COR-L47 (cell line): ENCODE measurements at places on chromosomes 12 and 14.

DNA sequence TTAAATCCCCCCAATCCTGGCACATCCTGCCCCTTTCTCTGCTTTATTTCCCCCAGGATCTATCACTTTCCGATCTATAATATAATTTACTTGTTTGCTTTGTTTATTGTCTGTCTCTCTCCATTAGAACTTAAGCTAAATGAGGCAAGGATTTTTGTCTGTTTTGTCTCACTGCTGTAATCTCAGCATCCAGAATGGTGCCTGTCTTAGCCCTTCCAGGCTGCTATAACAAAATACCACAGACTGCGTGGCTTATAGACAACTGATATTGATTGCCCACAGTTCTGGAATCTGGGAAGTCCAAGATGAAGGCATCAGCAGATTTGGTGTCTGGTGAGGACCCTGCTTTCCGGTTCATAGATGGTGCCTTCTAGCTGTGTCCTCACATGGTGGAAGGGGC lies 65.2 kb downstream of the VWF start:
- DNase-seq, result no peak

DNA sequence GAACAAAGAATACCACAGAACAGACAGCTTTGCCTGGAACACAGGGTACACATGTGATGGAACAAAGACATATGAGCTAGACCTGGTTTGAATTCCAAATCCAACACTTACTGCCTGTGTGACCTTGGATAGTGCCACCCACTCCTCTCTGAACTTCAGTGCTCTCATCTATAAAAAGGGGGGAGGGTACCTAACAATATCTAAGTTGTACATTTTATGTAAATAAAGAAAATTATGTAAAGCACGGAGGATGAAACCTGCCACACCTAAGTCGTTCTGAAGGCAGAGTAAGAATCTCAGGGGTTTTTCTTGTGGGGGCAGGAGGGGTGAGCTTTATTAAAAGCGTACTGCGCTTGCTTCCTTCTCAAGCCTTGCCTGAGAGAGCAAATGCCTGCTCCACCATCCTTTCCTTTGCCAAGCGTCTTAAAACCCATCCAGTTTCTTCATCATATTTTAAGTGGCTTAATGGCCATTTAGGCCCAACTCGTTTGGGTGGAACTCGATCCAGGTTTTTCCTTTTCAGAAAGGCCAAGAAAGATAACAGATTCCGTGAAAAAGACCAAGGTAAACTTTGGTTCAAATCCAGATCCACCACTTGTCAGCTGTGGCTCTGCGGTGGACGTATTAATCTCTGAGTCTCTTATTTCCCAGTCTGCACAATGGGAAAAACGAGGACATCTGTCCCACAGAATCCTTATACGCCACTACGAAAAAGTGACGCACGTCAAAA lies 946 bp downstream of the DDX24 start:
- DNase-seq, result no peak

- DNase-seq, result no peak
These were observed 262.5 kb downstream of the FOXG1 start for GRCh38 chr14:29028973-29029582.

GRCh38 chr12:99915251-99916082 lies 69.3 kb downstream of the ANKS1B start:
- no peak for DNase-seq

DNA sequence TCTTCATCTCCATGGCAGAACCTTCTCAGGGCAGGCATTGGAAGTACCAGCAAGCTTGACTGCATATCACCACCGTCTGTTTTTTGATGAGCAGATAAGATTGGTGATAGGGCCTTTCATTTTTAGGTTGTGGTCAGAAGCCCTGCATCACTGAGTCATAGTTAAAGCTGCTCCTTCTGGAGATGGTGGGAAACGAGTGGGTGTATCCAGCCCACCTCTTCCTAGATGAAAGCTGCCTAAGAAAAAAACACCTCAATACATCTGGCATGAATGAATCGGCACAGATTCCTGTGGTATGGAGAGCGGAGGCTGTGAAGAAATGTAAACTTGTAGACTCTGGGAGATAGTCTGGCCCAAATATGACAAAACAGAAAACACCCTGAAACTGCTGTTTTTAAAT lies 248.7 kb upstream of the EGLN3 start:
- DNase-seq, result no peak

DNA sequence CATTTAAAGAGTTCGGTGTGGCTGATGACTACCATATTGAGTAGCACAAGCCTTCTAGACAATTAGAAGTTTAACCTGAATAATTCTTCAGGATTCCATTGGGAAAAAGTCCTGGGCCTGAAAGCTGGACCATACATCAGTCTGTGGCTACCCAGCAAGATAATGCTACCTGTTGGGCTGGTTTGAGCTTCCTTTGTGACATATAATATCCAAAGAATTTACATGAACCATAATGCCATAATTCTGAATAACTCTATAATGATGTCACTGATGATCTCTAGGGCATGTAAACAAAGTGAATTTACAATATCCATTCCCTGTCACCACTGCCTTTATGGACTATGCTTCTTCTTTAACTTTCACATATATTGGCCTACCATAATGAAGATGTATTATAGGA lies 3.8 kb upstream of the YBX3 start:
- DNase-seq, result no peak

GRCh38 chr12:62210422-62210821 lies 49.8 kb upstream of the USP15 start:
- no peak for DNase-seq

GRCh38 chr12:89846473-89847055 lies 137.9 kb upstream of the ATP2B1 start:
- no peak for DNase-seq
